Frontal cortex (tissue), 4 donors: ENCODE measurements at places on chromosomes 13 and 19. TPM values are rescaled to one million over a fixed set of nuclear protein-coding genes. Genes with fewer than 3 reads are reported as not detected.

USP12 gene
- 62.0 TPM for total RNA-seq

FBN3 gene
- total RNA-seq: 28.1 TPM

CGB1 gene
- not detected for total RNA-seq

SIAH3 gene
- total RNA-seq: 8.2 TPM

GRCh38 chr13:114264886-114265611, 16.4 kb upstream of the UPF3A start:
- DNase-seq: no peak

DNA sequence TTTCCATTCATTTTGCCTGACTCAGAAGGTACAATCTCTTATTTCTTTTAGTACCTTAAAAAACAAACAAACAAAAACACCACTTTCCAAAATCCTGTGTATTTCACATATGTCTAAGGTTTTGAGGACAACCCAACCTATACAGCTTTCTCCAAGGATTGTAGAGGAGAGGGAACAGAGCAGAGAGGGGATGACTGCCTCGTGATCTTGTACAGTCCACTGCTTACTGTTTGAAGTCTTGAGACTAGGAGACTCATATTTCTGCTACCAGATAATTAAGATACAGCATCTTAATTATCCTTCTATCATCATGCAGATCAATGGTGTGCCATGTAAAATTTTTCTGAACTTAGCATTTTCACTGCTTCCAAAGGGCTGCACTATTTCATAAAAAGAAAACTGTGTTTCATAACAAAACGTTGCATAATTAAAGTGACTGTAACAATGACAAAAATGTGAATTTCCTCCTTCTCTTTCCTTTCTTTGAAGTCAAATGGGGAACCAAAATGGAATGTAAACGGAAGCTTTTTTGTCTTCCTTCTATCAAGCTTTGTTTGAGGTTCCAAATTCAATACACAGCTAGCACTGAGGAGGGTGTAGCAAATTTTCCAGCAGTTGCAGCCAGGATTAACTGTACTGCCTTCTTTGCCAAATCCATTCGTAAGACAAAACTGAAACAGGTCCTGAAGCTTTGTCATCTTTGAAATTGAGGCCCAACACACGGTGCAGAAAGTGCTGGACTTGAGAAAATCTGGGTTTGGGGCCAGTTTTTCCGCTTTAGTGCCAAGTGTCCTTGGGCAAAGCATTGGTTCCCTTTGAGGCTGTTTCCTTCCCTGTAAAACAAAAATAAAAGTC, 34.9 kb upstream of the RCBTB2 start:
- DNase-seq: no peak

- DNase-seq: no peak
Observed at GRCh38 chr19:4678881-4679790, 9.0 kb upstream of the MYDGF start.

DNA sequence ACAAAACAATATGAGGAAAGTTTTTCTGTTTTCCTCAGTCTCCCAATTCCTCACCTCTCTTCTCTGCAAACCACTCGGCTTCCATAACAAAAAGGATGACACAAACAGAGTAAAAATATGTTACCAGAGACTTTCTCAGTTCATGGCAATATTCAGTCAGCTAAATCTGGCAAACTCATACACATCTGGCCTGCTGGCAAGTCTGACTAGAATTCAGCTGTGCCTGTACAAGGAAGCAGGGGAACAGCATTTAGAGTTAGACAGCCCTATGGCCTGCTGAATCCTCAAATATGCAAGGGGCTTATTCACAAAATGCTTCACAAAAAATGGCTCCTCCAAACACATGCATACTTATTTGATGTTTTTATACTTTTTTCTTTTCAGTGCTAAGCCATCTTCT, 227.8 kb downstream of the ENOX1 start:
- DNase-seq: no peak
